ENCODE measurements at places on chromosomes 5 and 9. TPM values are rescaled to one million over a fixed set of nuclear protein-coding genes. Genes with fewer than 3 reads are reported as not detected.
A peak's percentile ranks its signal among the peaks of the same experiment; 100 is the strongest.

DNA sequence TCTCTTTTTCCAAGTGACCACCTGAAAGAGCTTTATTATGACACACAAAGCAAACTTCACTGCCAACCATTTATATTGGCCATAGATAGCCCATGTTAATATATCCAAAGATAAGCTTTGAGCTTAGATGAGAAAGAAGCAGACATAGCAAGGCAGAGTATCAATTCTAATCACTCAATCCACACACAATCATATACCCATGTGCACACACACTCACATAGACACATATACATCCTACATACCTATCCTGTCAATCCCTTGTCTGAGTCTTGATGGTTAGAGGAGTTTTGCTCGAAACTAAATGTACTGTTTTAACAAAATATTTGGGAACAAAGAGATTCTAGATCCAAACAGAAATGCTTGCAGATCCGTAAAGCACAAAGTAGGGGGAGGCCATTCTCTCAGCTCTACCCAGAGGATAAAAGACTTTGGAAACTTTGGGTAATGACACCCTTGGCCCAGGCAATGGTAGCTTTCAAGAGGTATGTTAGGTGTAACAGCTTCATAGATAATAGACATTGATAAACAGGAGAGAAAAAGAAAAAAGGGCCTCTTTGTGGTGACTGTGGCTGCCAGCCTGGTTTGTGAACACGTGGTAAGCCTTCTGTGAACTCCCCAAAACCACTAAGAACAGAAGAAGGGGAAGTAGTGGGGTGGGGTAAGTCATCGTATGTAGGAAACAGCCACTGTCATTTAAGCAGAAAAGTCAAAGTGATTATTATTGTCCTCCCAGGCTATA lies 121.6 kb downstream of the TLR4 start:
- no peaks in the 10 kb centered on the region for H3K36me3 ChIP-seq
- no peak overlapping the region for H3K4me3 ChIP-seq
- H3K27ac ChIP-seq = no peak overlapping the region

DNA sequence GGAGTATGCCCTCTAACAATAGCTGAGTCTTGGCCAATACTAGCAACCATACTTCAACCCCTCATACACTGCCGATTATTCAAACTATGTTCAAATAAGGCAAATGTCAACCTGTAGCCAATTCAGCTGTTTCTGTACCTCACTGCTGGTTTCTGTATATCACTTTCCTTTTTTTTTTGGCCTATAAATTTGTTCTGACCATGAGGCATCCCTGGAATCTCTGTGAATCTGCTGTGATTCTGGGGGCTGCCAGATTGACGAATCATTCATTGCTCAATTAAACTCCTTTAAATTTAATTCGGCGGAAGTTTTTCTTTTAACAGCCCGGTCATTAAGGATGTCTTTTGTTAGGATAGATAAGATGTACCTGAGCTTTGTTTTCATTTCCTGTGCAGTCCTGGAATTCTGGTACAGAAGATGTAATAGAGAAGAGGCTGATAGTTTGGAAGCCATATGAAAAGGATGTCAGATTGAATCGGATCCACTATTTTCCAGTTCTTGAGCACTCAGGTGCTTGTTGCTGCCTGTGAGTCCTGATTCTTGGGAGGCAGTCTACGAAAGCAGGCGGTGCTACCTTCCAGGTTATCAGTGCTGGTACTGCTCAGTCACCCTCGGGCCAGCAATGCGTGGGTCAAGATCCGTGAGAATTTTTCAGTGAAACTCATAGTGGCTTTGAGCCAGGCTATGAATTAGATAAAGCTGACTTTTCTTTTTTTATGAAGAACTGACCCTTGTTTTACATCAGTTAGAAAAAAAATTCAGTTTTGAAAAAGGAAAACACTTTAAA lies 106.2 kb upstream of the TUT7 start:
- no peak overlapping the region for H3K4me3 ChIP-seq
- DNase-seq = no peak
- H3K36me3 ChIP-seq = no peaks in the 10 kb centered on the region
- H3K27me3 ChIP-seq = no peaks in the 10 kb centered on the region

DNA sequence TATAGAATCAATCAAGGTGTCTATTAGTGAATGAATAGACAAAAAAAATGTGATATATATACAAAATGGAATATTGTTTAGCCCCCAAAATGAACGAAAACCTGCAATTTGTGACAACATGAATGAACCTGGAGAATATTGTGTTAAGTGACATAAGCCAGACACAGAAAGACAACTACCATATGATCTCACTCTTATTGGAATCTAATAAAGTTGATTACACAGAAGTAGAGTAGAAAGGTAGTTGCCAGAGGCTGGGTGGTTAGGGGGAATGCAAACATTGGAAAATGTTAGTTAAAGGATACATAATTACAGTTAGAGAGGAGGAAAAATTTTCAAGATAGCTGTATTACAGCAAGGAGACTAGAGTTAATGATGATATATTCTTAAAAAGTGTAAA lies 1962.3 kb downstream of the EFNA5 start:
- H3K4me1 ChIP-seq = peaks cover 6% of the 10 kb centered on the region
- H3K27me3 ChIP-seq = no peaks in the 10 kb centered on the region
- no peak overlapping the region for H3K27ac ChIP-seq

- no peaks in the 10 kb centered on the region for H3K27me3 ChIP-seq
- no peak for DNase-seq
- no peak overlapping the region for H3K4me3 ChIP-seq
- no peaks in the 10 kb centered on the region for H3K36me3 ChIP-seq
- no peak overlapping the region for H3K27ac ChIP-seq
These were observed 101.8 kb downstream of the PCSK1 start for GRCh38 chr5:96331210-96331609.

DNA sequence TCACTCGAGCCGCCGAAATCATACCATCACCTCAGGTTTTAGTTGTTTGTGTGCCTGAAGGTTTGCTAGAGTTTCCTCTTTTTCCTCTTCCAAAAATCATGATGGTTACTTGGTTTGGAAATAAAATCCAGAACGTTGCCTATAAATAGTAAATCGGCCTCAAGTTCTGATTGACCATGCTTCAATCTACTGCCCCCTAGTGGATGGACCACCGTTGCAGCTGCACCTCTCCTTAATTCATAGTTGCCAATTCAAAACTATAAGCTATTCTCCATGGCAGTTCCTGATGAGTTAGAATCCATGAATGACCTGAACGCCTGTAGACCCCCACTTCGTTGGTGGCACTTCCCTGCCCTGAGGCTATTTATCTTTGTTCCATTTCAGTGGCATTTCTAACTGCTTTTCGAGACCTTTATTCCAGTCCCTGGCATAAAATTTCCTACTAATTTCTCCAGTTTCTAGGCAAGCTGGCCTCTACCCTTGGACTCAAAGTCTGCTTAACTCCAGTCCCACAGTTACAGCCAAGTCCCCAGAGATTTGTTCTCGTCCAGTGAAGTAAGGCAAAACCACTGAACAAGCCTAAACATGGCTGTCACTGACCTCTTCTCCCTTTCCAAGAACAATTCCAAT lies 422.6 kb downstream of the EFNA5 start:
- H3K4me3 ChIP-seq = no peak overlapping the region
- peak; percentile 81 for DNase-seq
- H3K36me3 ChIP-seq = no peaks in the 10 kb centered on the region
- no peak overlapping the region for H3K27ac ChIP-seq
- H3K27me3 ChIP-seq = no peaks in the 10 kb centered on the region

DNA sequence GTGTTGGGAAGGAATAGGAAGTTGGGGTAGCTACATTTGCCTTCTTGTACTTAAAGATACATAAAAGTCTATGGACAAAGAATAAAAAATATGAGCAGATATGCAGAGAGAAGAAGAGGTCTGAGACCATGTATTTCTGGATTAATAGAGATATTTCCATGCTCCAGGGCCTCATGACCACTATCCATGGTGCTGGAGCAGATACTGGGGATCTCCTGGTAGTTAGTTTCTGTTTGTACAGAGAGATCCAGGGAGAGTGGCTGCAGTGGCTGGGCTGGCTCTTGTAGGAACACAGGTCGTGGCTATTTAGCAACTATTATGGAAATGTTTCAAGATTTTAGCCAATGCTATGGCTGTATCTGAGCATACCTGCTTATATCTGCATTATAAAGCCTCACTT lies 184.2 kb upstream of the TMEM161B start:
- H3K27ac ChIP-seq = no peak overlapping the region
- H3K36me3 ChIP-seq = no peaks in the 10 kb centered on the region
- DNase-seq = peak; percentile 10

DNA sequence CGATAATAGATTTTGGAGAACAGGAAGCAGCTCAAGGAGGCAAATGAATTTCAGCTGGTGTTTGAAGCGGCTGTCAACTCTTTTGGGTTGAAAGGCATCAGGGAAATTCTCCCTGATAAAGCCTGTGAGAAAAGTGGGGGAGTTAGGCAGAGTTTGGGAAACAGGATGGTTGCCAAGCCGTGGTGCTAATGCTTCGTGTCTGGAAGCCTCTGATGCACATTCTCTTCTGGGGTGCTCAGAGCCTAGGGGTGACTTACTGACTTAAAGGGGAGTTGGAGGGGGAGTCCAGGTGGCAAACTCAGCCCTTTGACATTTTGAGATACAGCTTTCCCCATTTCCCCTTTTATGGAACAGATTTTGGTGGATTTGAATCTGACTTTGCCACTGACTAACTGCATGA lies 202.5 kb upstream of the CLINT1 start:
- no peaks in the 10 kb centered on the region for H3K27me3 ChIP-seq
- H3K36me3 ChIP-seq = no peaks in the 10 kb centered on the region
- H3K27ac ChIP-seq = no peak overlapping the region
- no peaks in the 10 kb centered on the region for H3K4me1 ChIP-seq
- H3K4me3 ChIP-seq = no peak overlapping the region

DNA sequence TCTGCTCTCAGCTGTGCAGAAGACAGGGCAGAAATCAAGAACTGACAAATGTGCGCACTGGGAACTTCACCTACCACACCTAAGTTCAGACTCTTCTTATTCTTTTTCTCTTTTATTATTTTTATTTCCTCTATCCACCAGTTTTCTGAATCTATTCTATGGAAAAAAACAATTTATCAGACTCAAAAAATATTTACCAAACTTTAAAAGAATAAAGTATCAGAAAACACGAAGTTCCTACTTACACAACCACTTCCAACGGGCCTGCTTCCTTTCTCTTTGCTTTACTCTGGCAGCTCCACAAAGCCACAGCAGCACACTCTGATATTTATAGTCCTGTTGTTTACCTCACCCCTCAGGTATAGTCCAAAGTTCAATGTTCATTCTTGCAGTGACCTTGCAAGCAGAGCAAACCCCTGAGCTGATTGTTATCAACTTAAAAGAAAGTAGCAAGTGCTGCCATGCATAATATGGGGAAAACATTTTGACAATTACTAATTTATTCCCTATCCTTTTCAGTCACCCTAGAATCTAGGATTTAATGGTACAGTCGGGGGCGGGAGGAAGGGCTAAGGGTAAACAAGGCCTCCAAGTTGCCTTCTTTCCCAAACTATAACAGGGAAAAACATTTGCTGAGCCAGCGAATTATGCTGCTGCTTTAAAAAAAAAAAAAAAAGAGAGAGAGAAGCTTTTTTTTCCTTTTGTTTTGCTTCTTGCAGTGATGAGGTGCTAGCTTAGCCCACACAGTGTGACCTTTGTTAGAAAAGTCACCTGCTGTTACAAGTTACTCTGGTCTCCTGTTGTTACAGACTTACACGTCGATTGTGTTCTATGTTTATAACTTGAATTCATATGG lies at the start of gene SELENOP:
Gene SELENOP, minus strand, starts transcription at position 302 of the 856 bp plus-strand sequence. CDS start 3,539 bp downstream, outside the sequence.
- H3K27ac ChIP-seq = peak within 1 kb of the TSS; percentile 85
- peak; percentile 75 for DNase-seq
- H3K27me3 ChIP-seq = no peaks in the 10 kb centered on the region
- no peaks in the 10 kb centered on the region for H3K36me3 ChIP-seq

- no peak for DNase-seq
- H3K36me3 ChIP-seq = no peaks in the 10 kb centered on the region
- H3K4me1 ChIP-seq = no peaks in the 10 kb centered on the region
- no peak overlapping the region for H3K4me3 ChIP-seq
- no peak overlapping the region for H3K27ac ChIP-seq
- no peaks in the 10 kb centered on the region for H3K27me3 ChIP-seq
These were observed 135.4 kb upstream of the MAP1B start for GRCh38 chr5:71971862-71972261.

DNA sequence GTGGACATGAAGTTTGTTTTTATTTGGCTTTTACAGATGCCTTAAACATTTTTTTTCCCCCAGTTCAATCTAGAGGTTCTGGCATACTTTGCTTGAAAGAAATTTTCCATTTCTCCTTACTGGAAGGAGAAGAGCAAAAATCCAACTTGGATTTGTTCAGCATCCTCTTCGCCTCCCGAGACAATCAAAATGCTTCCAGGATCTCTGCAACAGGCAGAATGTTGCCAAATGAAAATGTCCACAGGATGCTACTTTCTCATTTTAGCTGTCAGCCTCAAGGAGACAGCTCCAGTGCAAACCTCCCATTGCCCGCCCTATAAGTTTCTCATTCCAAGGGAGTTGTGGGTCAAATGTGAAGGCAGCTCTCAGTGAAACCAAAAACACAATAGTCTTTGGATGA lies 1972.1 kb downstream of the MAT2B start:
- no peak overlapping the region for H3K4me3 ChIP-seq
- no peaks in the 10 kb centered on the region for H3K36me3 ChIP-seq
- no peak overlapping the region for H3K27ac ChIP-seq
- H3K4me1 ChIP-seq = peaks cover 8% of the 10 kb centered on the region
- H3K27me3 ChIP-seq = no peaks in the 10 kb centered on the region

DNA sequence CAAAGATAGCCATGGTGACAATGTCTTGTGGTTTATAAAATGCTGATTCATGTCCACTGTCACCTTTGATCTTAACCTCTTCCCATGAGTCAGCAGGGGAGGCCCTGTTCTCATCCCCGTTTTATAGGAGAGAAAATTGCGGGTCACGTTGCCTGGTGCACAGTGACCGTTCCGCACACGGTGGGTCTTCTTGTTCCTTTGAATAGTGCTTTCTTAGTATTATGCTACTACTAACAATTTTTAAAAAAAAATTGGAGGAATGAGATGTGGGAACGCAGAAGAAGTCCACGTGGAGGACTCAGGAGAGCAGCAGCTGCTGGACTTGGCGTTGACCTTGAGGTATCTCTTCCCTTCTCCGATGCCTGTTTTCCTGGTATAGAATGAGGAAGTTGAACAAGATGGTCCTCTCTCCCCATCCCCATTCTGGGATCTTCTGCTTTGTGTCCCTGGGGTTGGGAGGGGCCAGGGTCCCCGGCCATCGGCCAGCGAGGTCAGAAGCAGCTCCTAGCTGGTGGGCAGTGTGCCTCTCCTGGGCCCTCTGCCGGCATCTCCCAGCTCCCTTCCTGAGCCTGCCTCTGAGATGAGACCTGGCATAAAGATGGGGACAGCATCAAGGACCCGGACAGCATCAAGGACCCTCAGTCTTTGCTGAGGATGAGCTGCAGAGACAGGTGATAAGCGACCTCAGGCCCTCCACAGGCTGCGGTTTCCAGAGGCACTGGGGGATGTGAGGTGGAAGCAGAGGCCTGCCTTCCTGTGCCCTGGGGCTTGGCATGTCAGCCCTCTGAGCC lies 143.9 kb downstream of the C9orf50 start:
- no peak overlapping the region for H3K27ac ChIP-seq
- H3K27me3 ChIP-seq = peaks cover 22% of the 10 kb centered on the region
- H3K36me3 ChIP-seq = no peaks in the 10 kb centered on the region
- DNase-seq = no peak
- H3K4me3 ChIP-seq = no peak overlapping the region

GRCh38 chr9:76534026-76534425 lies 75.0 kb downstream of the GCNT1 start:
- H3K4me1 ChIP-seq = peaks cover 3% of the 10 kb centered on the region
- no peaks in the 10 kb centered on the region for H3K36me3 ChIP-seq
- no peaks in the 10 kb centered on the region for H3K27me3 ChIP-seq
- no peak overlapping the region for H3K27ac ChIP-seq
- H3K4me3 ChIP-seq = no peak overlapping the region

UGT3A1 gene
- 3.1 TPM for total RNA-seq

EHMT1 gene
- total RNA-seq = 177 TPM

Measured in GM23338 (cell line).